ENCODE measurements at places on chromosomes 3 and 15.

DNA sequence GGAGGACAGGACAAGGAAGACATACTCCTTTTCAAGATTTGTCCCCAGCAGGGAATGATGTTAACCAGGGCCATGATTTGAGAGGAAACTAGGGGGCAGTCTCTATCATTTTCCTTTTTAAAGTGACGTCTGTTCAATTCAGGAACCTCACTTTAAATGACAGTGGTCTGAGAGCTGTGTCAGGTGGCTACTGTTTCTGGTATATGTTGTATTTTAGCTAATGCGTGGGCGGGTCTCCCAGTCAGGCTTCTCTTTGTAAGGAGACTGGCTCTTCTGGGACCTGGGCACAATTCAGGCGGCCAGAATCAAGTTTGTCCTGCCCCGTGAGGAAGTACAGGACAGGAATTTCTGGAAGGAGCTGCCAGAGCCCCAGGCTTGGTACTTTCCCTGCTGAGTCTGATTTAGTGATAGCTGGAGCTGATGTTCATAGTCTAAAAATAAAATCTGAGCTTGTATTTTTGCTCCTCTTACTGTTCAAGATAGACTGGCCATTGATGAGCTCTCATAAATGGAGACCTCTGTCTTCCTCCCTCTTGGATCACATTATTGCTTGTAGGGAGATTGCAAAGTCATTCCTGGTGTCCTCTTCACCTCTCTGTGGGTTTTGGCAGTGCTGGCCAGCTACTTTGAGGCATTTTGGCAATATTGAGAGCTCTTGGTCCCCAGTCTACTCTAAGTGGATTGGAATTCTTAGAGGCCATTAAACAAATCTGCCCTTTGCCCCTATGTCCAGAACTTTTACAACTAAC is 25.6 kb downstream of the SQOR start:
- peak; percentile 98 for DNase-seq

DNA sequence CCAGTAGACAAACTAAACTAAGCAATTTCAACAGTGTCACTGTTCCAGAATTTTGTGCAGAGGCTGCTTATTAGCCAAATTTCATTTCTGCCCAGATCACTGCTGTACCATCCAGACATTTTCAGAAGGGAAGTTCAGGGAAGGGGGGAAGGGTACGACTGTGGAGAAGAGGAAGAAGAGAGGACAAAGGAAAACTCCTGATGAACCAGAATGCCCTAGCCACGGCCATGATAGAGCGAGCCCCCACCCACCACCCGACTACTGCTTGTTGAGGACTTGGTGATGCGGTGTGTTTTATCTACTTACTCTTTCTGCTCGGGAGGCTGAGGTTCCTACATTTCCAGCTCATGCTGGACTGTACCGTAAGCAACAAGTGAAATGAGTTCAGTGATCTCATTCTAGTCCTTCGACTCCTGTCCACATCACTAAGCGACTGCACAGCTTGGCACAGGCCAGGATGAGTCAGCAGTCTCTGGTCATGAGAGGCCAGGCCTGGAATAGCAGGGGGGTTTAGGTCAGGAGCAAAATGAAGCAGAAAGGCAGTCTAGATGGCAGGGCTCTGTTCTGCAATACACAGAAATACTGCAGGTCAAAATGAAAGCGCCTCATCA is 330.8 kb downstream of the TIGIT start:
- peak; percentile 81 for DNase-seq

DNA sequence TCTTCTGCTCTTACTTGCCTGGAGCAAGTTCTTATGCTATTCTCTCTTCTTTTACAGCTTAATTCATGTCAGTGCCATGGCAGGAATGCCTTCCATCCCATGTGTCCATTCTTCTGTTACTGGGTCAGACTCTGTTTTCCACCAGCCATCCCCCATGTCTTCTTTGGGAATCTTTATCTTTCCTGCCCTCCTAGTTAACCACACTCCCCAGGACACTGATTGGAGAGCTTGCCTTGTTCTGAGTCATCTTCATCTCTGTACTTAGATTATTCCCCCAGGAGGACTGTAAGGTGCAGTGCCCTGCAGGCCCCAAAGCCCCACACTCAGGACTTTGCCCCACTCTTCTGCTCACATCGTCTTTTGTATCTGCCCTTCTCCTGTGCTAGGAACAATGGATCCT is 3.6 kb downstream of the ABHD17C start:
- DNase-seq = no peak

- no peak for DNase-seq
These were observed 44.3 kb downstream of the RAB6B start for GRCh38 chr3:133851266-133851906.

GRCh38 chr15:92943581-92943980 is 43.5 kb downstream of the CHD2 start:
- DNase-seq = no peak

DNA sequence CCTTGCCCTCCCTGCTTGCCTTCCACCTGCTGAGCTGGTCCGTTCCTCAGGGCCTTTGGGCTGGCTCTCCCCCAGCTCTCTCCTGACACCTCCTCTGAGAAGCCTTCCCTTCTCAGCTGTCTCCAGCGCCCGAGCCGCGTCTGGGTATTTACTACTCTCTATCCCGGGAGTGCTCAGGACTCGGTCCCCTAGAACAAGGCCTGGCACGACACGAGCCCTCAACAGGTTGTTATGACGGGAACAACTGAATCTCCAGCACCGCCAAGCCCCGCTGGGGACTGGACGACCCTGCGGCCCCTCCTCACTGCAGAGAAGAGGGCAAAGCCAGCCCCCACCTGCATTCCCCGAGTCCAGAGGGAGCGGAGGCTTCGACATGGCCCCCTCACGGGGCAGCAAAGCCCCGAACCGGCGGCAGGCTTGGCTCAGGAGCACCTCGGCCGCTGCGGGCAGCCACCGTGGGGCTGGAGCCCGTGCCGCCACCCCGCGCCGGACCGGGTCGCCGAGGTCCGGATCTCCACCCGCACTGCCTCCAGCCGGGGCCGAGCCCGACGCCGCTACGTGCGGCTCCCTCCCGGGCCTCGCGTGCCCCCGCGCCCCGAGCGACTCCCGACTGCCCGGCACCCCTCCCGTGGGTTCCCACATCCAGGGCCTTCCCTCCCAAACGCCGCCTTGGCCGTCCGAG is 792 bp downstream of the TPRA1 start:
- DNase-seq = peak; percentile 47

DNA sequence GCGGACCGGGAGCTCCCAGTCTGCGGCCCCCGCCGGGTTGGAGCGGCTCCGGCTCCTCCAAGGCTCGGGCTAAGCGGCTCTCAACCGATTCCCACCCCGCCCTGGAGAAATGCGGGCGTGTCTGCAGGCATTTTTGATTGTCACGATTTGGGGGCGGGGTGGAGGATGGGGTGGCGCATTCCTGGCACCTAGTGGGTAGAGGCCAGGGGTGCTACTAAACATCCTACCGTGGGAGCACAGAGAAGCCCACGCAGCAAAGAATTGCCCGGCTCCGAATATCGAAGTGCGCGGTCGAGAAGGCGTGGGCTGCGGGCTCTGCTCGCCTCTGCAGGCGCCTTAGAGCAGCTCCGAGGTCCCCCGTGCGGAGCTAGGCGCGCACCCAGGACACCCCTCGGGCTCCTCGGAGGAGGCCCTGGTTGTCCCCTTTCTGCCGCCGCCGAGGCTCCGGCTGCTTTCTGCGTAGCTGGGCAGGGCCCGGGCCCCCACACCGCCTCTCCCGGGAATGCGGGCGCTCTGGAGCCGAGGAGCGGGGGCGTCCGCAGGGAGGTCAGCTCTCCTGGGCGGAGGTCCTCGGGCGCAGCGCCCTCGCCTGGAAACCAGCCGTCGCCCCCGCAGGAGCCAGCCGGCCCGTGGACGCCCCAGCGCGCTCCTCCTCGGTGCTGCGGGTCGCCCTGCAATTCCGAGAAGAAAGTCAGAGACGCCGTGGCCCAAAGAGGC is 16.5 kb upstream of the LAMP3 start:
- DNase-seq = peak; percentile 72

DNA sequence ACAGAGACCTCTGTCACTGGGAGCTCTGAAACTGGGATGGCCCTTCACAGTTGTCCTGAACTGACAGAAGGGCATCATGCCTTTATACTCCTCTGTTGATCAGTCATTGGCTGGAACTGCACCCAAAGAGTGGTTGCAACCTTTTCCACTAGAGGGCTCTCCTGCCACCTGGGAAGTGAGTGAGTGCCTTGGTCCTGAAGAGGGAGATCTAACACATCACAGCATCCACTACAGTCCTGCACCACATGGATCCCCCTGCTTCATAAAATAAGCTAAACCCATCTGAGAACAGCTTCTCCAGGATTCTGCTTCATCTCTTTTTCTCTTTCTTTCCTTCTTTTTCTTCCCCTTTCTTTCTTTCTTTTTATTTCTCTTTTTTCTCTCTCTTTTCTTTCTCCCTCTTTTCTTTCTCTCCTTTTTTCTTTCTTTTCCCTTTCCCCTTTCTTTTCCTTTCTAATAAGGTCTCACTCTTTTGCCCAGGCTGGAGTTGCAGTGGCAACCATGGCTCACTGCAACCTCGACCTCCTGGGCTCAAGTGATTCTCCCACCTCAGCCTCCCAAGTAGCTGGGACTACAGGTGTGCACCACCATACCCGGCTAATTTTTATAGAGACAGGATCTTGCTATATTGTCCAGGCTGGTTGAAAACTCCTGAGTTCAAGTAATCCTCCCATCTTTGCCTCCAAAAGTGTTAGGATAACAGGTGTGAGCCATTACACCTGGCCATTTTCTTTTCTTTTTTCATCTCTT is 42.8 kb upstream of the RAF1 start:
- peak; percentile 86 for DNase-seq

GRCh38 chr3:32556332-32556731 is 14.3 kb downstream of the DYNC1LI1 start:
- no peak for DNase-seq

GRCh38 chr3:79597709-79598108 is 170.1 kb downstream of the ROBO1 start:
- DNase-seq = no peak

GRCh38 chr15:31361764-31362515 is 35.3 kb downstream of the KLF13 start:
- no peak for DNase-seq

GRCh38 chr3:100316641-100317069 is 17.9 kb upstream of the NIT2 start:
- peak; percentile 62 for DNase-seq

GRCh38 chr3:166085164-166085856 is 248.1 kb upstream of the BCHE start:
- DNase-seq = no peak

DNA sequence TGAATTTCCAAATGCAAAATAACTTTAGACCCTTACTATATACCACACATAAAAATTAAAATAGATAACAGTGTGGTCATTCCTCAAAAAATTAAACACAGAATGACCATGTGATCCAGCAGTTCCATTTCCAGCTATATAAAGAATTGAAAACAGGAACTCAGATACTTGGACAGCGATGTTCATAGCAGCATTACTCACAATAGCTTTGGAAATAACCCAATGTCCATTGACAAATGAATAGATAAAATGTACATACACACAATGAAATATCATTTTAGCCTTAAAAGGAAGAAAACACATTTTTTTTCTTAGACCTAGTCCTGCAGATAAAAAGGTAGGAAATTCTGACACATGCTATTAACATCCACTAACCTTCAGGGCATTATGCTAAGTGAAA is 26.7 kb downstream of the RAD51 start:
- DNase-seq = peak; percentile 37

GRCh38 chr15:32942401-32942841 is 224.6 kb downstream of the GREM1 start:
- DNase-seq = no peak

DNA sequence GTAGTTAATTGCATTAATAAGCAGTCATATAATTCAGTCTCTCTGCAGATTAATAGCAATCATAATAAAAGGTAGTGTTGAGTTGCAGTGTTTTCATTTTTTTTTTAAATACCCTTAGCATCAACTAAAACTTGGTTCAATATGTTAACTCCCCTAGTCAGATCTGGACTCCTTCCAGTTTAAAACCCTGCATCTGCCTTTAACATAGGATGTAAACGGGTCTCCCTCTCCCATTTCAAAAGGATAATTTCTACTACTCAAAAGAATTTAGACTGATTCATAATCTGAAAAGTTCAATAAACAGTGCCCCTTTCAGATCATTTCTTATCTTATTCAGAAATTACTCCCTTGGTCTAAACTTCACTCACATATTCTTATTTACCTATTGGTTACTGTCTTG is 11.4 kb downstream of the CPOX start:
- DNase-seq = no peak

DNA sequence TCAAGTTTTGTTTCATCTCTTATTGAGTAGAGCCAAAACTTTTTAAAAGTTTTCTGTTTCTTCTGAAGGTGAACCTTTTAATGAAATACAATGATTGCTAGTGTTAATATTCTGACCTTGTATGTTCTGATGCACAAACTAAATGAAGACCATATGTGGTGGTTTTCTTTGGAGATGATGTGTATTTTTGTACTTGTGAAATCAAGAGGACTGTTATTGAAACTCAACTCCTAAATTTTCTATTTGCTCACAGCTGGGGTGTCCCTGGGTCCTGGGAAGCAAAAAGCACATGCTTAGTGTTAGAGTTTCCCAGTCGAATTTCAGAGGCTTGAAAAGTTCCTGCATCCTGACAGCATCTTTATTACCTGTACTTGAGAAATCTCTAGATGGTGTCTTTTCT is 1185.8 kb upstream of the ALCAM start:
- no peak for DNase-seq

- DNase-seq = no peak
These were observed 65.7 kb downstream of the RASA2 start for GRCh38 chr3:141552440-141552991.

DNA sequence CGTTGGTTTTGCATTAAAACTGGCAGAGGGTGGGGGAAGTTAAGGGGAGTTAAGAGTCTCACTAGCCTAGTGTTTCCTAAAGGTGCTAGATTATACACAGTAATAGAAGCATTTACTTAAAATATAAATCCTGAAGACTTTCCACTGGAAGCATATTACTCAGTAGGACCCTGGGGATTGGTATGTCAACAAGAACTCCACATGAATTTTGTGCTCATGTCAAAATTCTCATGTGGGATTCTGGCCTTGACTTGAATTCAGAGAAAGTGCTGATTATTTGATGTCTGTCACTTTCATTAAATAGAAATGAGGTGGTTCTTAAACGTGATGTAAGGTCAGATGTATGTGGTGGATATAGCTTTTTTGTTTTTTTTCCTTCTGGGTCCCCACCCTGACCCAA is 997.2 kb downstream of the TUSC7 start:
- DNase-seq = no peak

DNA sequence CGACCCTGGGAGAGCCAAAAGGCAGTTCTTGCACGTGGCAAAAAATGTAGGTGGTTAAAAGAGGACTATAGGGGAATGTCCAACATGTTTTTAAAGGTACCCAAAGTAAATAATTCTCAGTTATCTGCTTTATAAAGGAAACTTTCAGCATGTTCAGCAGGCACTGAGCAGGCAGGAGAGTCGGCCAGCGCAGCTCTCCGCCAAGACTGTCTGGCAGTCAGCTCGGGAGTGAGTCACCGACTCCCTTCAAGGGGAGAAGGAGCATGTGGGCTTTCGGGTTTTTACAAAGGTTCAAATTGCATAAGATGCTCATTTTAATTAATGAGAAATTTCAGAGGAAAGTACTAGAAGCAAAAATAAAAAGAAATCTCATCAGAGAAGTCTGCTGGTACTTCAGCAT is 7.0 kb downstream of the GABRA5 start:
- no peak for DNase-seq
